ENCODE measurements at places on chromosomes 7 and 10. TPM values are rescaled to one million over a fixed set of nuclear protein-coding genes. Genes with fewer than 3 reads are reported as not detected.

DNA sequence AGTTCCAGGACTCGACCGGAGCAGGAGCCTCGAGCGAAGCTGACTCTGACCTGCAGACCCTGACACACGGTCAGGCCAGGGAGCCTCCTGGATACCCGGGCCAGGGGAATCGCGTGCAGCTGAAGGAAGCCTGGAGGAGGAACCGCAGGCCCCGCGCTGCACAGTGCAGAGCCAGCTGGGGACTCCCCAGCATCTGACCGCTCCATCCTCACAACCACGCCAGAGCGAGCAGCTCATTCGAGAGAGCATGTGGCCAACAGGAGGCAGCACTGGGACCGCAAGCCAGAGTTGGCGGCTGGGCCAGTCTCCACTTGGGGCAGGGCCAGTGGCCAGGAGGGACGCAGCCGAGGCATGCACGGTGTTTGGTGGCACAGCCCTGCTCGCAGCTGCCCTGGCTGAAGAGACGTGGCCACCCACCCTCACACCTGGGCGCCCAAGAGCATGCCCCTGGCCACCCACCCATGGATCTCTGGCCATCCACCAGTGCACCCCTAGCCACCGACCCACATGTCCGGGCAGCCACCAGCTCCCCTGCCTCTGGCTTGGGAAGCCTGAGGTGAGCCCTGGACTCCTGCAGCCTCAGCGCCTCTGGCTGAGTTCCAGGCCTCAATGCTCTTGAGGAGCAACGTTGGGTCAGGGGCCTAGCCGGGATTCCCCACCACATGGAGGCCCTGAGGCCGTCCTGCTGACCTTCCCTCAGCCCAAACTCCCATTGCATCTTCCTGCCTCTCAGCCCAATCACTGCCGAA lies 213.9 kb downstream of the ELFN1 start:
- H3K27ac ChIP-seq, result no peak overlapping the region
- peaks cover 12% of the 10 kb centered on the region for H3K36me3 ChIP-seq
- H3K4me1 ChIP-seq, result no peaks in the 10 kb centered on the region
- no peak overlapping the region for H3K4me3 ChIP-seq

GRCh38 chr7:124780608-124781007 lies 15.0 kb upstream of the GPR37 start:
- H3K36me3 ChIP-seq, result no peaks in the 10 kb centered on the region
- peaks cover 5% of the 10 kb centered on the region for H3K27me3 ChIP-seq
- H3K27ac ChIP-seq, result no peak overlapping the region
- no peak overlapping the region for H3K4me3 ChIP-seq
- no peak for DNase-seq

GRCh38 chr7:47804767-47805545 lies 143.3 kb downstream of the PKD1L1 start:
- no peak overlapping the region for H3K27ac ChIP-seq
- H3K4me1 ChIP-seq, result no peaks in the 10 kb centered on the region
- no peak overlapping the region for H3K4me3 ChIP-seq
- H3K36me3 ChIP-seq, result no peaks in the 10 kb centered on the region

SPDYE2 gene
- total RNA-seq, result not detected

DNA sequence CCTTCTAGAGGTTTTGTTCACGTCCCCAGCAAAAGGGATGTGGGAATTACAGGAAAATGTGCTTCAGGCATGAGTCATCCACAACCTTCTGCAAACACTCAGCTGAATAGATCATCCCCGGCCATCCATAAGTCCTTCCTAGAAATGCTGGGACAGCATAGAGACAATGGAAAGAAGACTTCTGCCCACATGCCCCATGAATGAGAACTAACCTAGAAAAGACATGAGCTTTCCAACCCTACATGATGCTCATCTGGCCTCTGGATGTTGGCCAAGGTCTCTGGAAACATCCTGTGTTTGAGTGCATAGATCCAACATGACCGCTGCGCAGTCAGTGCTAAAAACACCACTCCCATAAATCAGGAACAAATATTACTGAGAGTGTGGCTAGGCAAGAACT lies 277.5 kb downstream of the PLXNA4 start:
- no peaks in the 10 kb centered on the region for H3K4me1 ChIP-seq
- H3K36me3 ChIP-seq, result no peaks in the 10 kb centered on the region
- H3K4me3 ChIP-seq, result no peak overlapping the region
- no peak overlapping the region for H3K27ac ChIP-seq
- H3K27me3 ChIP-seq, result no peaks in the 10 kb centered on the region

All from activated T-cell treated with anti-CD3 and anti-CD28 coated beads, Interleukin-2, amount 50 U/mL, for 72 hours (primary cell).